ENCODE measurements at places on chromosomes 5 and 9.

- DNase-seq = no peak
Measured at GRCh38 chr5:136276087-136276486, 83.1 kb upstream of the SMIM32 start.

DNA sequence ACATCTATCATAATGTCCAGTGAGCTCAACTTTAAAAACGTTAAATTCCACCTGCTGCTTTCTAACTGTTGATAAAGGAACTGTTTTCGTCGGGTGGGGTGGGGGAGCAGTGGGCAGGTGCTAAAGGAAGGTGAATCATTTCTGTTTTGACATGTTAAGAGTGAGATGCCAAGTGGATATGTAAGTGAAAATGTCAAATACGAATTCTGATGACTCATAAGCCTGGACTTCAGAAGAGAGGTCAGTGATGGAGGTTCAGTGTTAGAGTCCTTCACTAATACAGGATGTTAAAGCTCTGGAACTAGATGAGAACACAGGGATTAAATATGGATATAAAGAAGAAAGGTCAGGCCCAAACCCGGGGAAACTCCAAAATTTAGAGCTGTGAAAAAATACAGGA lies 617.9 kb upstream of the CTNND2 start:
- DNase-seq = no peak

DNA sequence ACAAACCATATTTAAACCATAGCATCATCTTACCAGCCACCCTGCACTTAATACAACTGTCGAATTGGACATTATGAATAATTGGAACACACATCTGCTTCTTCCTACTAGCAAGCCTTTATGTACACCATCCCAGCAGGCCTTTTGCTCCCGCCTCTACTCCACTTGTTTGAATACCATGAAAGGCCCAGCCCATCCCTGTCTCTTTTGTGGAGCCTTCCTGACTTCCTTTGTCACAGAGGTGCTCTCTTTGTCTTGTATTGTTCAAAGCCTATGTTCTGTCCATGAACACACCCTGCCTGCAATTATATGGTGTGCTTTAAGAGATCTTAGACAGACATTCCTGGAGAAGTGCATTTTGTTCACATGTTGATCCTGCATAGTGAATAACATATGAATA lies 465.7 kb downstream of the DIRAS2 start:
- no peak for DNase-seq

DNA sequence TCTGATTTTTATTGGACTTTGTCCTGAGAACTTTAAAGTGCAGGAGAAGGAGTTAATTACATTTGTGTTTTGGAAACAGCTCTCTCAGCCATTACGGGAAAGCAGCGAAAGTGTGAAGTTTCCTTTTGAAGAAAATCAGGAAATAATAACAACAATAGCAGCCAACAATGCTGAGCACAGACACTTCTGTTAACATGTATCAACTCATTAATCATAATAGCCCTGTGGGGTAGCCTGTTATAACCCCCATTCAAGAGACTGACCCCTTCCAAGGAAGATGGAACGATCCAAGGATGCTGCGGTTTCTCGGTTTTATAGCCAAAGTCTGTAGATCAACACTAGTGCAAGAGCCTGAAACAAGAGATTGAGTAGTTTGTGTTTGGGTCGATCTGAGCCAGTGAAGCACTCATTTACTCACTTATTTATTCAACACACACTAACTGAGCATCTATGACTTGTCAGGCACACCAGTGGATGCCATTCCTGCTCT lies 195.5 kb downstream of the DRD1 start:
- no peak for DNase-seq

GRCh38 chr5:944992-945685 lies 52.5 kb downstream of the TRIP13 start:
- no peak for DNase-seq

DNA sequence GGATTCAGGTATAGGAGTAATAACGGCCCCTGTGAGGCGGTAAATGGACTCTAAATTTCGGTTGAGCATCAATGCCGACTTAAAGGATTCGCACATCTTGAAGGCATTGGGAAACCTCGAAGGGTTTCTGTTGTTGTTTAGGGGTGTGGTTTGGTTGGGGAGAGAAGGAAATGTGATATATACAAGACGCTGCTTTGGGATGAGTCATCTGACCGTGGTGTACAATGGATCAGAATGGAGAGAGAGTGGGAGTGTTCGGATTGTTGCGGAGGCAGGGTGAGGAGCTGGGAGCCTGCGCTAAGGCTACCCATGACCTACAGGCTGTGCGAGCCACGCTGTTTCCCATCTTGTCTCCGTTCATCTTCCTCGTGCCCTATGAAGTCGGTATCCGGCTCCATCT lies 60.4 kb upstream of the ERCC6L2 start:
- DNase-seq = no peak

GRCh38 chr5:102958481-102959011 lies 161.4 kb downstream of the GIN1 start:
- DNase-seq = peak; percentile 41

Data from ACHN (cell line).